ENCODE measurements at places on chromosomes 7 and 10. TPM values are rescaled to one million over a fixed set of nuclear protein-coding genes. Genes with fewer than 3 reads are reported as not detected.

GRCh38 chr7:50387351-50387750 is 62.8 kb downstream of the FIGNL1 start:
- H3K4me3 ChIP-seq: no peak overlapping the region
- peaks cover 86% of the 10 kb centered on the region for H3K36me3 ChIP-seq
- H3K27me3 ChIP-seq: no peaks in the 10 kb centered on the region
- no peak for DNase-seq
- peaks cover 74% of the 10 kb centered on the region for H3K4me1 ChIP-seq
- H3K27ac ChIP-seq: peak overlapping the region; percentile 74

DNA sequence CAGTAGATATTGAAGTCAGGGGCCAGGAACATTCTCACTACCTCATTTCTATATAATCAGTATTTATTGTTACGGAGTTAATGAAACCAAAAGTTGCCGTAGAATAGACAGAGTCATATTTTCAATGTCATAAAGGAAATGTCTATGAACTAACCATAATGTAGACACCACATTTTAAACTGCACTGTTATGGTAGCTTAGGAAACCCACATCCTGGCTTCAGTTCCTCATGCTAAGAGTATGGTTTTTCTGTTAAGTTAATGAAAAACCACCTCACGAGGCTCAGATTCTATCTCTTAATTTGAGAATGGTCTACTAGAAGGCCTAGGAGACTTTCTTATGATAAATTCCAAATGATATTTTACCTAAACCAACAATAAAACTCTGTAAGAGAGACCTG is 166.5 kb downstream of the TMEM26 start:
- DNase-seq: peak; percentile 39
- H3K36me3 ChIP-seq: no peaks in the 10 kb centered on the region
- peak overlapping the region; percentile 36 for H3K27ac ChIP-seq
- peaks cover 21% of the 10 kb centered on the region for H3K4me1 ChIP-seq
- H3K4me3 ChIP-seq: no peak overlapping the region

- no peak for DNase-seq
- H3K27me3 ChIP-seq: no peaks in the 10 kb centered on the region
- no peak overlapping the region for H3K27ac ChIP-seq
- H3K4me3 ChIP-seq: no peak overlapping the region
Measured at GRCh38 chr7:26286157-26286556, 5.5 kb upstream of the SNX10 start.

- H3K4me1 ChIP-seq: peaks cover 20% of the 10 kb centered on the region
- H3K27me3 ChIP-seq: peaks cover 11% of the 10 kb centered on the region
- peaks cover 7% of the 10 kb centered on the region for H3K36me3 ChIP-seq
Measured at GRCh38 chr7:42869131-42870020, 42.5 kb downstream of the C7orf25 start.

- no peak for DNase-seq
Measured at GRCh38 chr10:94546901-94547185, 1.3 kb downstream of the HELLS start.

DNA sequence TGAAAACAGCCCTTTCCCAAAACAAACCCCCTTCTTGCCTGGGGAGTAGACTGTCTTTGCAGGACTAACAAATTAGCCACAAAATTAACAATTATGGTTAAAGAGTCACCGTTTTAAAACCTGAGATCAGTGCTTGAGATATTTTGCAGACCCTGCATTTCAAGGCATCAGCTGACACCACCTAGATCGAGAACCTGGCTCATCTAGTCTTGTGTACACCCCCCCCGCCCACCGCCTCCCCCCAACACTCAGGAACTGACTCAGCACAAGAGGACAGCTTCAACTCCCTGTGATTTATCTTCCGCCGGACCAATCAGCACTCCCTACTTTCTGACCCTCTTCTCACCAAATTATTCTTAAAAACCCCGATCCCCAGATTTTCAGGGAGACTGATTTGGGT is 737.1 kb downstream of the PHTF2 start:
- H3K27me3 ChIP-seq: no peaks in the 10 kb centered on the region
- no peak overlapping the region for H3K4me3 ChIP-seq
- no peaks in the 10 kb centered on the region for H3K36me3 ChIP-seq

DNA sequence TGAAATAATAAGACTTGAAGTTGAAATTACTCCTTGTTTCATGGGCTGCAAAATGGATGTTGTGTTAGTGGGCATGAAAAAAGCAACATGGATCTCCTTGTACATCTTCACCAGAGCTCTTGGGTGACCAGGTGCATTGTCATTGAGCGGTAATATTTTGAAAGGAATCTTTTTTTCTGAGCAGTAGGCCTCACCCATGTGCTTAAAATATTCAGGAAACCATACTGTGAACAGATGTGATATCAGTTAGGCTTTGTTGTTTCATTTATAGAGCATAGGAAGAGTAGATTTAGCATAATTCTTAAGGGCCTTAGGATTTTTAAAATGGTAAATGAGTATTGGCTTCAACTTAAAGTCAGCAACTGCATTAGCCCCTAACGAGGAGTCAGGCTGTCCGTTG is 15.3 kb downstream of the STAG3 start:
- no peak overlapping the region for H3K27ac ChIP-seq
- H3K36me3 ChIP-seq: no peaks in the 10 kb centered on the region
- no peak overlapping the region for H3K4me3 ChIP-seq
- DNase-seq: no peak

The NPC1L1 gene
- 0.07 TPM for total RNA-seq

- no peaks in the 10 kb centered on the region for H3K36me3 ChIP-seq
- no peak for DNase-seq
- H3K27me3 ChIP-seq: peaks cover 69% of the 10 kb centered on the region
- H3K27ac ChIP-seq: no peak overlapping the region
- H3K4me1 ChIP-seq: no peaks in the 10 kb centered on the region
- no peak overlapping the region for H3K4me3 ChIP-seq
Measured at GRCh38 chr10:98039690-98040381, 9.4 kb upstream of the CRTAC1 start.

DNA sequence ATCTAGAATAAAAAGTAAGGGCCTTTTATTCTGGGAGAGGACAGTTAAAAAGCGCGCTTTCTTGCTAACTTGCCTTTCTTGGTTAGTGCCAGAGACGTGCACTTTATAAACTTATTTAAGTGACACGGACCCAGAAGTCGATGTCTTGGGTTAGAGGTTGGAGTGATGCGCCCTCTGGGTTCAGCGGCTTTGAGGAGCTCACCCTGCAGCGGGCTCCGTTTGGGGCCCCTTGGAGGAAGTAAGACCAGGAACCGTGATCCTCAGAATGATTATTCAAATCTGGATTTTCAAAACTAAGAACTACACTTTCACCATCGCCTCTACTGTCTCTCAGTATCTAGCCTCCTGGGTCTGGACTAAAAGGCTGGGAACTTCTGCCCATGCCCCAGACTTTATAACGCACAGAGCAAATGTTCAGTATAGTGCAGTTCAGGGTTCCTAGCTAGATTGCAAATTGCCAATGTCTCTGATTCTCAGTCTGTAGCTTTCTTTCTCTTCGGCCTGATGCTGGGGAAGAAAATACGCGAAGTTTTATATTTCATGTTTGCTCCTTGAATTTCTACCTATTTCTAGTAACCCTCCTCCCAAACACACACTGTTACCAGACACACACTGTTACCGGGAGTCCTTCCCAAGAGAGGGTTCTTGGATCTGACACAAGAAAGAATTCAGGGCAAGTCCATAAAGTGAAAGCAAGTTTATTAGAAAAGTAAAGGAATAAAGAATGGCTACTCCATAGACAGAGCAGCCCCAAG is 18.6 kb upstream of the SMO start:
- peaks cover 4% of the 10 kb centered on the region for H3K36me3 ChIP-seq
- peak; percentile 57 for DNase-seq
- H3K4me1 ChIP-seq: peaks cover 17% of the 10 kb centered on the region
- H3K27ac ChIP-seq: peak overlapping the region; percentile 77
- H3K4me3 ChIP-seq: peak overlapping the region; percentile 66

DNA sequence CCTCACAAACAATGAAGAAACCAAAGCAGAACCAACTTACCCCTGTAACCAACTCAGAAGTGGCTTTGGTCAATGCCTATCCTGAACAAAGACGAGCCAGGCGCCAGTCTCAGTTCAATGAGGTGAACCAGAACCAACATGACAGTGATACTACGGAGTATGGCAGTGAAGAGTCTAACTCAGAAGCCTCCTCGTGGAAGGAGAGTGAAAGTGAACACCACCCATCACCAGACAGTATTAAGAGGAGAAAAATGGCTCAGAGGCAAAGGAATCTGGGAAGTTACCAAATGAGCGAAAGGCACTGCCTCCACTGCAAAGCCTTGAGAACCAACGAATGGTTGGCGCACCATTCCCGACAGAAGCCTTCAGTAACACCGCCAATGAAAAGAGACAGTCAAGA is 8.4 kb downstream of the SSMEM1 start:
- H3K4me3 ChIP-seq: no peak overlapping the region
- H3K27ac ChIP-seq: no peak overlapping the region
- H3K36me3 ChIP-seq: no peaks in the 10 kb centered on the region
- no peak for DNase-seq

DNA sequence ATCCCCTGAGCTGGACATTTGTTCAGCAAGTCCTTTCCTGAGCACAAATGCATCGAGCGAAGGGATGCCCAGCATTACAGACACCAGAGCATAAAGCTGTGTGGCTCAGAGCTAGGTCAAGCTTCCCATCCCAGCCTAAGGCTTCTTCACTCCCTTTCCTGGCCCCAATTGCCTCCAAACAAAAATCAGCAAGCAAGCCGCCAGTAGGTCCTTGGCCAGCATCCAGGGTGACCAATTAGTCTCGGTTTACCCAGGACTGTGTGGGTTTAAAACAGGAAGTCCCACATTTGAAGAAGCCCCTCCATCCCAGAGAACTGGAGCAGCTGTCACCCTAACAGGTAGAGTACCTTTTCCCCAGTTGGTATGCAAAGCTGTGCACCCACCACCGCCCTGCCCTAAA is 51.2 kb downstream of the PRKAG2 start:
- H3K27me3 ChIP-seq: no peaks in the 10 kb centered on the region
- H3K4me1 ChIP-seq: peaks cover 24% of the 10 kb centered on the region
- DNase-seq: no peak
- no peak overlapping the region for H3K27ac ChIP-seq
- H3K4me3 ChIP-seq: no peak overlapping the region
- no peaks in the 10 kb centered on the region for H3K36me3 ChIP-seq

- no peak overlapping the region for H3K27ac ChIP-seq
- H3K4me3 ChIP-seq: no peak overlapping the region
- DNase-seq: no peak
- no peaks in the 10 kb centered on the region for H3K4me1 ChIP-seq
- no peaks in the 10 kb centered on the region for H3K27me3 ChIP-seq
Measured at GRCh38 chr10:42998481-42999384, 78.1 kb upstream of the RET start.

- H3K36me3 ChIP-seq: peaks cover 9% of the 10 kb centered on the region
- no peak overlapping the region for H3K4me3 ChIP-seq
- H3K4me1 ChIP-seq: peaks cover 35% of the 10 kb centered on the region
- no peaks in the 10 kb centered on the region for H3K27me3 ChIP-seq
- peak overlapping the region; percentile 75 for H3K27ac ChIP-seq
Measured at GRCh38 chr7:155722118-155722517, 77.7 kb downstream of the RBM33 start.

DNA sequence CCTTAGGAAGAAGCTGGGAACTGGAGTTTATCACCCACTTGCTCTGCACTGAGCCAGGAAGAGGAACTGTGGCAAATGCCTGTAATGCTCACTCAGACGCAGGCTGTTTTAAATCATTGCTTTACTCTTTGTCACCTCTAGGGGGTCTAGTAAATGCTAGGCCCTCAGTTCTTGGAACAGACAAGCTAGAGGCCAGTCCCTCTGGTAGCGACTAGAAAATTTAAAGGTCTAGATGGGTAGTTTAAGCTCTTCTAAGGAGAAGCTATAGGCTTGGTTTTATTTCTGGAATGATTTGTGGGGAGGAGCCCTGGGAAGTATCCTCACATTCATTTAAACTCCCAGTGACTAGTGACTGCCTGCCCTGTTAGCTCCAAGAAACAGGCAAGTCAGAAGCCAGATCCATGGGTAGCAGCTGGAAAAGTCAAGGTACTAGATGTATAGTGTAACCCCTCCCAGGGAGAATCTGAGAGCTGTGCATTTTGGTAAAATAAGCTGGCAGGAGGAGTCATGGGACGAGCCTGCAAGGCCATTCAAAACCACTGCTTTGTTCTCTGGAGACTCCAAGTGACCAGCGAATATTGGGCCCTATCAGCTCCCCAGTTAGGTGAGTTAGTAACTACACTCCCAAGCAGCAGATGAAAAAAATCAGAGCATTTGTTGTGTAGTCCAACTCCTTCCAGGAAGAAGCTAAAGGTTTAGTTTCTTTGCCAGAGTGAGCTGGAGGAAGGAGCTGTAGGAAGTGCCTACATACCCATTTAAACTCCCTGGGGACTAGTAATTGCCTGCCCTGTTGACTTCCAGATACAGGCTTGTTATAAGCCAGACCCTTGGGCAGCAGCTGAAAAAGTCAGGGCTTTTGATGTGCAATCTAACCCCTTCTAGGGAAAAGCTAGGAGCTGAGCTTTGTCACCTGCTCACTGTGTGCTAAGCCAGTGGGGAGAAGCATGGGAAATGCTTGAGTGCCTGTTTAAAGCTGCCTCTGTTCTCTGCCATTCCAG is 68.9 kb downstream of the DYNC1I1 start:
- H3K4me1 ChIP-seq: no peaks in the 10 kb centered on the region
- H3K4me3 ChIP-seq: no peak overlapping the region
- no peak for DNase-seq
- peaks cover 3% of the 10 kb centered on the region for H3K27me3 ChIP-seq
- H3K36me3 ChIP-seq: no peaks in the 10 kb centered on the region
- H3K27ac ChIP-seq: no peak overlapping the region

- H3K4me3 ChIP-seq: no peak overlapping the region
- no peak for DNase-seq
- H3K27ac ChIP-seq: no peak overlapping the region
- H3K27me3 ChIP-seq: no peaks in the 10 kb centered on the region
Measured at GRCh38 chr10:54799506-54799905, 1.5 kb downstream of the PCDH15 start.
